ENCODE measurements at places on chromosomes 4 and X. TPM values are rescaled to one million over a fixed set of nuclear protein-coding genes. Genes with fewer than 3 reads are reported as not detected.
A peak's percentile ranks its signal among the peaks of the same experiment; 100 is the strongest.

GRCh38 chrX:16479206-16479869 is 170.6 kb upstream of the S100G start:
- H3K27ac ChIP-seq: no peak overlapping the region
- H3K4me3 ChIP-seq: no peak overlapping the region
- H3K36me3 ChIP-seq: no peaks in the 10 kb centered on the region
- H3K27me3 ChIP-seq: no peaks in the 10 kb centered on the region

DNA sequence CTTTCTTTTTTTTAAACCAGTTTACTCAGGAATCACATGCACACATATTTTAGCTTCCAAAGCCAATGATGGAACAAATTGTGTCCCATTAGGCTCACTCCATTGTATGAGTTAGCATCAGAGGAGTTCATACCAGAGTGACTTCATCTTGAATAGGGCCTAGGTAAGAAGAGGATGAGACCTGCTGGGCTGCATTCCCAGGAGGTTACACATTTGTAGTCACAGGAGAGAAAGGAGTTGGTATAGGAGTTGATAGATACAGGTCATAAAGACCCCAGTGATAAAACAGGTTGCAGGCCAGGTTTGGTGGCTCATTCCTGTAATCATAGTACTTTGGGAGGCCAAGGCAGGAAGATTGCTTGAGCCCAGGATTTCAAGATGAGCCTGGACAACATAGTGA is 9.3 kb downstream of the PDGFRA start:
- H3K4me3 ChIP-seq: no peak overlapping the region
- no peak overlapping the region for H3K27ac ChIP-seq
- DNase-seq: no peak
- no peaks in the 10 kb centered on the region for H3K27me3 ChIP-seq
- H3K4me1 ChIP-seq: peaks cover 10% of the 10 kb centered on the region
- H3K36me3 ChIP-seq: no peaks in the 10 kb centered on the region

GRCh38 chr4:184039963-184040383 is 134.9 kb downstream of the STOX2 start:
- no peaks in the 10 kb centered on the region for H3K36me3 ChIP-seq
- H3K27ac ChIP-seq: no peak overlapping the region
- no peak overlapping the region for H3K4me3 ChIP-seq

DNA sequence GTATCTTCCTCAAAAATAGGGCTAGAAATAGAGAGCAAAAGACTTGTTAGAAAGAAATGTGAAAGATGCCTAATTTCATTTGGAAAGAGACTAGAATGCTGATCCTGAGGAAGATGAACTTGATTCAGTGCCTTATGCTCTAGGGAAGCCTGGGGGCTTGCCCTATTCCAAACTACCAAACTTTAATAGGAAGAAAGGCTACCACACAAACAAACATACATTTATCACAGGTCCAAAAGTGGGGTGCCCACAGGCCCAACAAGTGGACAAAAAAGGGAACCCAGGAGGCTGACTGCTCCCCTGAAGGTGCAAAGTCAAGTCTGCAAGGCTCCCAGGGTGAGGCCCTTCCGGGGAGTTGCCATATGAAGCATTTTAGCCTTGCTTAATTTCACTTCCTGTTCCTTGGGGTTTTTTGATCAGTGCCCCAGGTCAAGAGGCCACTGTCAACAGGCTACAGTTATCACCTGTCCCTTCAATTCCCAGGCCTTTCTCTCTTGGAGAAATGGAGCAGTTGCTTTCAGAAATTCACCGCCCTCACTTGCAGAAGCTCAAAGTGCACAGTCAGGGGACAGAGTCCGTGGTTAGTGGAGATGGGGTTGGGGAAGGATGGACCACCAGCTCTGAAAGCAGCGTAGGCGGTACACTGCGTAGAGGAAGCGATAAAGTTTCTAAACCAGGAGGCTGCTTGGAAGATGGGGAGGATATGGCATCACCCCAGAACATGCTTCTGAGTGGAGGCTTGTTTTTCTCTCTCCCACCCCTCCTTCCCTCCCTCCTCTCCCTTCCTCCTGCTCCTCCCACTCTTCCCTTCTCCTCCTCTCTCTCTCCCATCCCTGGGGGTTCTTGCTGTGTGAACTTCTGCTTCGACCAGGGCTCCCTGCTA is 36.4 kb downstream of the TMEM154 start:
- peak overlapping the region; percentile 76 for H3K27ac ChIP-seq
- no peak overlapping the region for H3K4me3 ChIP-seq
- peaks cover 11% of the 10 kb centered on the region for H3K4me1 ChIP-seq

DNA sequence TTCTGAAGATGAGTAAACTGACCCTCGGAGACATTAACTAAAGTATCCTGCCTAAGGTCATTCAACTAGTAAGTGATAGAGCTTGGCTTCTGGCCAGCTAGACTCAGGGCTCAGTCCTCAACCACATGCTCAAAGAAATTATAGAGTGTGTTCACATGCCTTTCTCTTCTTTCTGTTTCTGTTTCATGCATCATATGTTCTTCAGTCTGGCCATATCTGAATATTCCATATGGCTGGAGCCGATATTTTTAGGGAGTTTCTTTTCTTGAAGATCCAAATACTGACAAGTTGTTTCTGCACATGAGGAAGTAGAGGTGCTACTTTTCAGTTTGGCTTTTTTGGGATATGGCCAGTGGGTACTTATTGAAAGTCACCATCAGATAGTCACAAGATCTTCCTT is 44.9 kb downstream of the MMRN1 start:
- no peak overlapping the region for H3K4me3 ChIP-seq
- H3K4me1 ChIP-seq: no peaks in the 10 kb centered on the region
- DNase-seq: no peak

DNA sequence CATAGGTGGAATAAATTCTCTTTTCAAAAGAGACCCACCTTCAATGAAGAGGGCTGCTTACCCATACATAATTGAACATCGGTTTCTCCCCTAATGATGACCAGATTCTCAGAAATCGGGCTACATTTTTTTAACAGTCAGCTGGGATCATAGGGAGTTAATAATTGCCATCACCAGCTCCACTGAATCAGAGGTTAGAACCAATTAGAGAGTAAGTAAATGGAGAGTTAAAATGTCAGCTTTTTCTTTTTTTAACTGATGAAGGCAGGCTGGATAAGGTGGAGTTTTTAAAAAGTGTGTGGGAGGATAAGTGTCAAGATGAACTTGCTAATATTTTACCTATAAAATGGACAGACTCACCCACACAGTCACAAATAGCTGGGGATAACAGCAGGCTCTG is 584.5 kb upstream of the NR3C2 start:
- H3K36me3 ChIP-seq: no peaks in the 10 kb centered on the region
- H3K27ac ChIP-seq: no peak overlapping the region
- no peak for DNase-seq
- no peak overlapping the region for H3K4me3 ChIP-seq

GRCh38 chr4:109977854-109978501 is 65.3 kb downstream of the EGF start:
- H3K27me3 ChIP-seq: no peaks in the 10 kb centered on the region
- no peaks in the 10 kb centered on the region for H3K36me3 ChIP-seq
- no peak overlapping the region for H3K4me3 ChIP-seq
- DNase-seq: no peak
- H3K4me1 ChIP-seq: no peaks in the 10 kb centered on the region
- no peak overlapping the region for H3K27ac ChIP-seq

- H3K27ac ChIP-seq: no peak overlapping the region
- H3K4me1 ChIP-seq: no peaks in the 10 kb centered on the region
- no peak for DNase-seq
- no peaks in the 10 kb centered on the region for H3K36me3 ChIP-seq
- no peaks in the 10 kb centered on the region for H3K27me3 ChIP-seq
- H3K4me3 ChIP-seq: no peak overlapping the region
Measured at GRCh38 chr4:100367451-100367850, 150.4 kb downstream of the EMCN start.

DNA sequence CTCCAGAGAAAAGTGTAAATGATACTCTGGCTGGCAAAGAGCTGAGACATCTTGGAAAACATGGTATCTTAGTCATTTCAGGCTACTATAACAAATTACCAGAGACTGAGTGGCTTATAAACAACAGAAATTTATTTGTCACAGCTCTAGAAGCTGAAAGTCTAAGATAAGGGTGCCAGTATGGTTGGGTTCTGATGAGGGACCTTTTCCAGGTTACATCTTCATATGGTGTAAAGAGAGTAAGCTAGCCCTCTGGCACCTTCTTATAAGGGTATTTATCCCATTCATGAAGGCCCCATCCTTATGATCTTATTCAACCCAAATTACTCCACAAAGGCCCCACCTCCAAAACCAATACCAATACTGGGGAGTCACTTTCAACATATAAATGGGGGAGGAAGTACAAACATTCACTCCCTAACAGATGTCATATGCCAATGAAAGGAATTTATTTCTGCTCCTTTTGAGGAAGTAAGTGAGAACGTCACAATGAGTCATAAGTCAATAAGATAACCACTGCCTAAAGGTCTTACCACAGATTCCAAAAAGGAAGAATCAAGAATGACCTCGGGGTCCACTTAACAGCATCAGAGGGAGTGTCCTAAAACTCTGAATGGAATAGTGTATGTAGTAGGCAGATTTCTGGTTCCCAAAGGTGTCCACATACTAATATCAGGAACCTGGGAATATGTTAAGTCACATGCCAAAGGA is 246.6 kb downstream of the OPHN1 start:
- no peak for DNase-seq
- H3K36me3 ChIP-seq: peaks cover 3% of the 10 kb centered on the region
- no peaks in the 10 kb centered on the region for H3K27me3 ChIP-seq

GRCh38 chr4:164997324-164997723 is 19.9 kb upstream of the TRIM61 start:
- DNase-seq: no peak
- no peak overlapping the region for H3K4me3 ChIP-seq
- H3K27me3 ChIP-seq: no peaks in the 10 kb centered on the region
- no peaks in the 10 kb centered on the region for H3K4me1 ChIP-seq

GRCh38 chr4:108540536-108540935 is 79.8 kb upstream of the RPL34 start:
- H3K27ac ChIP-seq: no peak overlapping the region
- no peaks in the 10 kb centered on the region for H3K36me3 ChIP-seq
- H3K4me3 ChIP-seq: no peak overlapping the region
- H3K4me1 ChIP-seq: no peaks in the 10 kb centered on the region

- H3K27me3 ChIP-seq: no peaks in the 10 kb centered on the region
- H3K4me1 ChIP-seq: peaks cover 29% of the 10 kb centered on the region
- H3K36me3 ChIP-seq: no peaks in the 10 kb centered on the region
- peak; percentile 39 for DNase-seq
Measured at GRCh38 chr4:41538017-41538733, at the start of gene LIMCH1. Gene LIMCH1 (plus strand): TSS chr4:41538157. CDS start chr4:41605996, 67,839 bp downstream.

DNA sequence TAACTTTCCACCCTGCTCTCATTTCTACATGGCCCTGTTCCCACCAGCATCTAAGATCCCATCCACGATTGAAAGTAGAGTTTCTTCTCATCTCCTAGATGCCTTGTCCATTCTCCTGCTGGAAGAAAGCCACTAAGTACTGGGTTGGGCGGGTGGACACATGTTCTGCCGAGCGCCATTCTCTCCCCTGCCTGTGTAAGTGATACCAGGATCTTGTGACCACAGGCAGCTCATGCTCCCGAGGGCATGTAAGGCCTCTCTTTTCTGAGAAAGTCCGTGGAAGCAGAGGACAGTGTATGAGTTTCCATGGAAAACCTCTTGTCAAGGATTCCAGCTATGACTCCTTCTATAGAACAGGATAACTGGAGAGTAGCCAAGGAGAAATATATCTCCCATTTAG is 3.3 kb upstream of the SLC25A4 start:
- H3K27ac ChIP-seq: no peak overlapping the region
- H3K4me1 ChIP-seq: peaks cover 16% of the 10 kb centered on the region
- H3K27me3 ChIP-seq: no peaks in the 10 kb centered on the region
- H3K36me3 ChIP-seq: no peaks in the 10 kb centered on the region
- DNase-seq: no peak
- no peak overlapping the region for H3K4me3 ChIP-seq

DNA sequence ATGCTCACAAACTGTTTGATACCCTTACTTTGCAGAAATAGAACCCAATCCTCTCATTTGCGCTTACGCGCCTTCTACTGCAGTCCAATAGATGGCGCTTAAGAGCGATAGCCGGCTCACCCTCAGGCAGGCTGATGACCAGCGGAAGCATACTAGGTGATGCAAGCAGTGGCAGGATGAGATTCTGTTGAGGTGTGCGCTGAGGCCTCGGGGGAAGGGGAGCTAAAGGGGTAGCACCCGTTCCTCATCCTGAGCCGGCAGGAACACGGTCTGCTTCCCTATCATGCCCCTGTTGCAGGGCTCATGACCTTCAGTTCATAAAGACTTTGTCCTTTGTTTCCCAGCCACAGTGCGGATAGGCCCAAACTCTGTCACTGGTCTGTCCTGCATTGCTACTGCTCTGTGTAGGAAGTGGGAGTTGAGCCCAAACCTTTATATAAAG is 628.9 kb downstream of the TLL1 start:
- no peak for DNase-seq
- H3K4me1 ChIP-seq: no peaks in the 10 kb centered on the region
- no peak overlapping the region for H3K4me3 ChIP-seq
- no peaks in the 10 kb centered on the region for H3K36me3 ChIP-seq
- H3K27ac ChIP-seq: no peak overlapping the region

GRCh38 chr4:111269439-111269838 is 646.6 kb upstream of the PITX2 start:
- H3K36me3 ChIP-seq: no peaks in the 10 kb centered on the region
- no peaks in the 10 kb centered on the region for H3K4me1 ChIP-seq
- no peak overlapping the region for H3K4me3 ChIP-seq
- no peak overlapping the region for H3K27ac ChIP-seq
- no peak for DNase-seq

- H3K27ac ChIP-seq: no peak overlapping the region
- DNase-seq: no peak
Measured at GRCh38 chrX:150889131-150889530, 9.3 kb downstream of the CD99L2 start.

GRCh38 chr4:10917566-10917965 is 233.0 kb upstream of the CLNK start:
- no peak overlapping the region for H3K4me3 ChIP-seq
- no peaks in the 10 kb centered on the region for H3K36me3 ChIP-seq
- no peak overlapping the region for H3K27ac ChIP-seq
- no peaks in the 10 kb centered on the region for H3K4me1 ChIP-seq
- H3K27me3 ChIP-seq: no peaks in the 10 kb centered on the region

DNA sequence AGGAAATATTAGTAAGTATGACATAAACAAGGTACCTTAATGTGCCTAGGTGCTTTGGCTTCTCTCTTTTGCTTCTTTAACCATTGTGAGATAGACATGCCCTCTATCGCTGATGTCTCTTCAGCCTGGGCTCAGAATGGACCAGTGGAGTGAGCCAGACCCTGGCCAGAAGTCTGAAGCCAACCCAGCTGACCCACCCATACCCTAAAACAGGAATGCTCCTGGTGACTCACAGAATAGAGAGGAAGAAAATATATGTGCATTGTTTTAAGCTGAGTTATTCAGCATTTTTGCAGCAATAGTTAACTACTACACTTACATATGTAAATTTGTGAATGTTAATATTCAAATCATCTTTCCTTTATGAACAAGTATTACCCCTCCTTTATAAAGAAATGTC is 167.5 kb upstream of the PCDH10 start:
- H3K4me3 ChIP-seq: no peak overlapping the region
- no peaks in the 10 kb centered on the region for H3K36me3 ChIP-seq
- H3K4me1 ChIP-seq: no peaks in the 10 kb centered on the region

GRCh38 chr4:56247646-56248045 is 139.6 kb downstream of the AASDH start:
- H3K4me1 ChIP-seq: no peaks in the 10 kb centered on the region
- DNase-seq: no peak
- no peak overlapping the region for H3K27ac ChIP-seq
- H3K36me3 ChIP-seq: no peaks in the 10 kb centered on the region
- H3K4me3 ChIP-seq: no peak overlapping the region

The HAND2 gene
- total RNA-seq: 0.44 TPM

The EVC gene
- 29.7 TPM for total RNA-seq

The PPEF2 gene
- not detected for total RNA-seq

The F8A3 gene
- 8.1 TPM for total RNA-seq

The SLC9B1 gene
- not detected for total RNA-seq

The HTRA3 gene
- total RNA-seq: 51.1 TPM

The IQCM gene
- total RNA-seq: not detected

The SHISA3 gene
- 0.76 TPM for total RNA-seq

The MAGEA2 gene
- 0.20 TPM for total RNA-seq

The PNMA6A gene
- total RNA-seq: 2.2 TPM

Data from upper lobe of left lung (tissue), 6 donors.